ENCODE measurements at places on chromosomes 5 and 9.

DNA sequence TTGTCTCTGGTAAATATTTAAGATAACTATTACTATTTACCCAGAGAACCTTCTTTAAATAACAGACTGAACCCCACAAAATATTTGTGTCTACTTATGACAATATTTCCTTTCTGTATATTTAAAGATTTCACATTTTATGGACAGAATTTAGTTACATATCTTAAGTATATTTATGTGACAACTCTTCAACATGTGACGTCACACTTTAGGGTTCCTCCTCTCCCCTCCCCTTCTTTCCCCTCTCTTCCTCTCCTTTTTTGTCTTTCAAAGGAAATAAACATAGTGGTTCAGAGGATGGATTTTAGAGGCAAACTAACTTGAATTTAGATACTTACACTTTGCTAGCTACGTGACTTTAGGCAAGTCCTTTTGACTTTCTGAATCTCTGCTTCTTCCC, 655.6 kb upstream of the NUDT12 start:
- DNase-seq: no peak

GRCh38 chr9:69834056-69834455, 13.4 kb downstream of the CFAP95 start:
- no peak for DNase-seq

DNA sequence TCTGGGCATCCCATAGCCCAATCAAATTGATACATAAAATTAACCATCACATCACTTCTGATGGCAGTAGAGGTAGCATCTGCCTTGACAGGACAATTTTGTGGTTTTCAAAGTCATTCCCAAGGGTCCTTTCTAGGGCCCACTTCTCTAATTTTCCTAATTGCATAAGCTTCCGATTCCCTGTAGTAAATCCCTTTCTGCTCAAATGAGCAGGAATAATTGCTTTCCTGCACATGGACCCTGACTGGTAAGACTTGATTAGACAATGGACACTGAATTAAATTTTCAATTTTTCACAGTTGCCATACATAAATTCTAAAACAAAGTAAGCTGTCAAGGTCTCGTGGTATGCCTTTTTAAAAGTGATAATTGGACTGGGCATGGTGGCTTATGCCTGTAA, 22.0 kb upstream of the IL17B start:
- DNase-seq: no peak

DNA sequence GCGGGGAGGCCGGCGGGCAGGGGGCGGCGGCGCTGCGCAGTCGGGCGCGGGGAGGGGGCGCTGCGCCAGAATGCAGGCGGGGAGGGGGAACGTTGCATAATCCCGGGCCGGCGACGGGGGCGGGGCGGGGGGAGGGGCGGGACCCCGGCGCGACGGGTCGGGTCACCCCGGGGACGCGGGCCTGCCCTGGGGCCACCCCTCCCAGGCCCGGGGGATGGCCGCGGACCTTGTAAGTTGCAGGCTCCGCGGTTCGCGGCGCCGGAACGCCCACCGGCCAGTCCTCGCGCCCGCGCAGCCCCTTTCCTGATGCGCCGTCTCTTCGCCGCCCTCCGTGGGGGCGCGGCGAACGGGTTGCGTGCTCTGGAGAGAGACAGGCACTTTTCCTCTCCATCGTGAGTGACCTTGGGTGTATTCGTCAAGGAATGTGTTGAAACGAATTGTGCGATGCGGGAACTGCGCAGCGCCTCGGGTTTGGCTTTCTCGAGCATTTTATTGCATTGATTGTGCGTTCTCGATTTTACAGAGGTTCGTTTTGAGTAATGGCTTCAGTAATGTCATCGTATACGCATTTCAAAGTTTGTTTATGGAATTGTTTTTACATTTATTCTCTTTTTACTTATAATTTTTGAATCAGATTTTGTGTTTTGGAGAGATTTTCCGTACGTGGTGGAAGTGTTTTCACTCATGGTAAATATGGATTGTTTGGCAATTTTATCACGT, 802 bp downstream of the SPIN1 start:
- peak; percentile 56 for DNase-seq

DNA sequence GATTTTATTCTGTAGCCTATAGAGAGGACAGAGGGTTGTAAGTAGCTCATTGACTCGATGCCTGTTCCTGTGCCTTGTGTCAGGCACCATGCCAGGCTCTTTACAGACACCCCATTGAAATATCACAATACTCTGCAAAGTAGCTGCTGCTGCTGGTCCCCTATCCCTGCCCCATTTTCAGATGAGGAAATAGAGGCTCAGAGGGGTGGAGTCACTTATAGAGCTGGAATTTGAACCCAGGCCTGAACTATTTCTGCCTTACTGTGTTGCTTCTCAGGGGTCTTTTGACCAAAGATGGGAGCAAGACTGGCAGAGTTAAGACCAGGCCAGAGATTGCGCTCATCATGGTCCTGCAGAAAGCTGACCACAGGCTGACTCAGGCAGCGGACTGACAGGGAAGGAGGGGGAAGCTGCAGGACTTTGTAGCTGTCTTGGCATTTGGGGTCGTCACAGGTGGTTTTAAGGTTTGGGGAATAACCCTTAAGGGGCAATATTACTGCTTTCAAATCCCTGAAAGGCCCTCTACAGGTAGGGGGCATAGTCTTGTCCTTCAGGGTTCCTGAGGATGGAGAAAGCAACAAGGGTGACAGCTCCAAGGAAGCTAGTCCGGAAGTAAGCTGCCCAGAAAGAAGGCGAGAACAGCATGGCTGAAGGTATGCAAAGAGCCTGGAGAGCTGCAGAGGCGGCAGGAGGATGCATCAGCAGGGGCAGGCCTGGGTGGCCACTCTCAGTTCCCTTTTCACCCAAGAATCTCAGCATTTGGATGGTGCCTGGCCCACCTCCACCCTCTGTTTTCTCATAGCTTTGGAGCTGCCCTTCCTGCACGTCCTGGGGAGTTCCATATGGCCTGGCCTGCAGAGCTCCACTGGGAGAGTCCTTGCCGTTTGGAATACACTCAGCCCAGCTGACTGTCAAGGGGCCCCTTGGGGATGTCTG, 18.3 kb upstream of the NDST1 start:
- peak; percentile 64 for DNase-seq

DNA sequence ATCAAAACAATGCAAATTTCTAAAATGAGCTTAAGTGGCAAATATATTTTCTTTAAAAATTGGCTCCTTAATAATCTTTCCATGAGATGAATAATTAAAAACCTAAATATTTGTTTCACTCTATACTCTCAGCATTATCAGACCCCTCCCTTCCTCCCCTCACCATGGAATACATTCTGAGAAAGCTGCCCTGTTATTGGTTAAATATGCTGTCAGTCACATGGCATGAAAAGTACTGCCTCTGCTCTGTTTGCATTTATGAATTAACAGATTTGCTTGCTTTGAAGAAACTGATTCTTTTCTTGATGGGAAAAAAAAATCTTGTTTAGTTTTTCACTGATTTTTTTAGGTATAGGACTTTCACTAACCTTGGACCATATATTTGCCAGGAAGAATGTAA, 17.0 kb upstream of the RPS23 start:
- DNase-seq: no peak

DNA sequence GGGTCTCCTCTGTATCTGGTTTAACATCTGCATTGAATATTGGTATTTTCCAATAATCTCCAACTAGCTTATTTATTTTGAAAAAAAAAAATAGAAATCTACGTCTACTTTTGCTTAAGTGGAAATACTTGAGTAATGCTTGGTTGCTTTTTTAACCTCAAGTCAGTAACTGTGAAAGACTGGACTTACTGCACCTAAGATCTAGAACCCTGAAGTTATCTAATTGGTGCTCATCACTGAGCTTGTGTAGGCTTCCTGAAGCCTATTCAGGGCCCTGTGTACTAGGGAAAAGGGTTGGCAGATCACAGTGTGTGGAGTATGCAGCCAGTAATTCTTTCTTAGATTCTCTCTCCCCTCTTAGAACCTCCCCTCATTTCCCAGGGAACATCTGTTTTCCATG, 16.2 kb downstream of the SLC1A1 start:
- no peak for DNase-seq

GRCh38 chr5:61186634-61187033, 24.4 kb upstream of the SMIM15 start:
- DNase-seq: no peak

DNA sequence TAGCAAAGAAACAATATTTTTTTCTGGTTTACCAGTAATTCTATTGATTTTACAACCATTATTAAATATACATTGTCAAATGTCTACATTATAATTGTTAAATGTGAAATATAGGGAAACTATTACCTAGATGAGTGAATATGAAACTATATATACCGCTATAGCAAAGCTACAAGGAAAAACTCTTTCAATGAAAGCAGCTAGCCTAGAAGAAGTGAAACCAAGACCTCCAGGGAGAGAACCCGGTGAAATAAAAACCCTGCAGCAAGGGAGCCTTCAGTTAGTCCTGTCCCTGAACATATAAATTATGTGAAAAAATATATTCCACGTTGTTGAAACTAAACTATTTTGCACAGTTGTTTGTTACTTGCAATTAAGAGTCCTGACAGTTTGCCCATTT, 913.1 kb downstream of the EFNA5 start:
- no peak for DNase-seq

DNA sequence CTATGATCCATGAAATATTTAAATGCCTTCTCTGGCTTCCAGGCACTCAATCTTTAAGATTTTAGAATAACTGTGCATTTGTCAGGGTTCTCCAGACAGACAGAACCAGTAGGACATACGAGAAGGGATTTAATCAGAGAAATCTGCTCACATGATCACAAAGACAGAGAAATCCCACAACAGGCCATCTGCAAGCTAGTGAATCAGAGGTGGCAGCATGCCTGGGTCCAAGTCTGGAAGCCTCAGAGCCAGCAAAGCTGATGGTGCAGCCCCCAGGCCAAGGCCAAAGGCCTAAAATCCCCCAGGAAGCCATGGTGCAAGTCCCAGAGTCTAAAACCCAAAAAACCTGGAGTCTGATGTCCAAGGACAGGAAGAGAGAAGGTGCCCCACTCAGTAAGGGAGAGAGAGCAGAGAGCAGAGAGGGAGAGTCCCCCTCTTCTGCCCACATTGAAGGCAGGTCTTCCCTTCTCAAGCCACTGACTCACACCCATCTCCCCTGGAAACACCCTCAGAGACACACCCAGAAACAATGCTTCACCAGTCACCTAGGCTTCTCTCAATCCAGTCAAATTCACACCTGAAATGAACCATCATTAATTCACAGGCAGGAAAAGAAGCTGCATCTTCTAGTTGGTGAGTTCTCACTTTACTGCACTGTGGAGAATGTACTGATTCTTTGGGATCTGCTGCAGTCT, 48.7 kb downstream of the CAMSAP1 start:
- peak; percentile 38 for DNase-seq

DNA sequence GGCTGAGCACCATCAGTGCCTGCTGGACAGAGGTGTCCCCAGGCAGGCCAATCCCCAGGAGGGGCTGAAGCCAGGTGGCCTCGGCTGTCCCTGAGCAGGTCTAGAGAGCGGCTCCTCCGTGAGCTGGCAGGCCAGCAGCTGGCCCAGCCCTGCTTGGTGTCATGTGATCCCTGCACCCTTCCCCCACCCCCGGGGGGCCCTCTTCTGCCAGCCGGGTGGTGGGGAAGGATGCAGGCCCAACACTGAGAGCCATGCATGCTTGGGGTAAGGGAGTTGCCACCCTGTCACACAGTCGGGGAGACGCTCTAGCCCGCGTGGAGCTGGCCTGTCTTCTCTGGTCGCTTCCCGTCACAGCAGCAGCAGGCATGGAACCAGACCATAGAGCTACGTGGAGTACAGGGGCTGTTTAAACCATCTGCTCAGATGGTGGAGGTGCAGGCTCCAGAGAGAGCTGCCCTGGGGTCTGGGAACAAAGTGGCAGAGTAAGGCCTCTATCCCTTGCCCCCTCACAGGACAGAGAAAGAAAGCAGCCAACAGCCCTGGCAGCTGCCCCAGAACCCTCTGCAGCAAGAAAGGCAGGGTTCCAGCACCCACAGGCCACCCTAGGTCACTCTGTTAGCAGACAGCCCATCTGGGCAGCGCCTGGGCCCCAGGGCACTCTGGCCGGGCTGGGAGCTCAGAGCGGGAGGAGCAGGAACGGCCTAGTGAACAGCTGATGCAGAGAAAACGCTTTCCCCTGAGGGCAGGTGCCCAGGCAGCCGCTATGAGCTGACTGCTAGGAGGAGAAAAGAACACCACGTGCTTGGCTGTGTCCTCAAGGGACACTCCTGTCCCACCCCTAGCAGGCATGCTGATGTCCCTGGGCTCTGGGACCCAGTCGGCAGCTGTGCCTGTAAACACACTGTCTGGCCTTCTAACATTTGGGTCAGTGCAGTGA, 6.8 kb downstream of the RALGDS start:
- no peak for DNase-seq

DNA sequence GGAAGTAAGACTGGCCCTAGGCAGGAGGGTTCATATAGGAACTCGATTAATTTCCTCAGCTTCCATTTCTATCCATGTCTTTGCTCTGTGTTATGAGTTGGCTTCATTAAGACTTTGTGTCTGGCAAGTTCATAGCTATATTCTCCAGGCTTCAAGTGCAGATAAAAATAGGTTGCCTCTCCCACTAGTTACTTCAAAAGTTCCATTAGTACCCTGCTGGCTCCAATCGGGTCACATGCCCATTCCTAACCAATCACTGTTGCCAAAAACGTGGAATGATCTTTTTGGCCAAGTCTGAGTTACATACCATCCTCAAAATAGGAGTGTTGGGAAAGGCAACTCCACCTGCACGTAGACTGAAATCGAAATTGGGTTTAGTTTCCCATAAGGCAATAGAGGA, 13.8 kb upstream of the SPATA31D1 start:
- no peak for DNase-seq

- DNase-seq: peak; percentile 72
Measured at GRCh38 chr5:77957-78804, 13.8 kb upstream of the PLEKHG4B start.

DNA sequence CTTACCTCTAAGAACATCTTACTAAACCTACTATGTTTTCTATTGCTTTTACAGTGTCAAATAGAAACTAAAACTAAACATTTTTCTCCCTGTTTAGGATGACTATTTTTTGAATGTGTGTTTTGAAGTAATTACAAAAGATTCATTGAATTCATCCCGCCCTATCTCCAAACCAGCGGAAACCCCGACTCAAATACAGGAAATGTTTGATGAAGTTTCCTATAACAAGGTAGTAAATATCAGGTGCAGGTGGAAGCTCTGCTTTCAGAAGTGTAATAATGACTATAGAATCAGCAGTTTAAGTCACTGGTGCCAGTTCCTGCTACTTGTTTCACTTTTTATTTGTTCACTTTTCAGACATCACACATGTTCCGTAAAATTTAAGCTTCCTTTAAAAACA, 20.0 kb downstream of the ERAP2 start:
- DNase-seq: no peak

Data from HT1080 (cell line).